RPMI8226 (cell line): ENCODE measurements at places on chromosomes 3 and 15.

DNA sequence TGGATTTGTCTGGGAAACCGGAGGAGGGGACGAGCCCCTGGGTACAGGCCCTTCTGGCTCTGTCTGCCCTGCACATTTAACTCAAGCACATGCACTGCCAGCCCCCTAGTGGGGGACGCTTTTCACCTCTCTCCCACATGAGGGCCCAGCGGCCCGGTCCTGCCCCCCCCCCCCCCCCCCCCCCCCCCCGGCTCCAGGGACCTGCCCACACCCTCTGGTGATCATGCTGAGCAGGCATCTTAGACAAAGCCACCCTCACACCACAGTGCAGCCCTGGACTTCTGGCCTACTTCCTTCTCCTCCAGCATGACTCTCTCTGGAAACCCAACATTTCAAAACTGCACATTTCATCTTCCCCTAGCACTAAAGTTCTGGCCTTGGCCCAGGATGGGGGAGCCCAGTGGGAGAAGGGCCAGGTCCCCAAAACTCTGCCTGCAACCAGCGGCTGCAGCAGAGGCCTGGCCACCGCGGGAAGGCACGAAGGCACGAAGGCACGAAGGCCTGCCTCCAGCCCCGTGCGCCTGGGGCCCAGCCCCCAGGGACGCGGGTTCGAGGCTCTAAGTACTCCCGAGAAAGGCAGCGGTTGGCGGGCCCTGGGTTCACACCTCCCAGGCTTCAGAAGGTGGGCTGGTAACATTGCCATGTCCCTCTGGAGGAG is 14.1 kb downstream of the KLF15 start:
- DNase-seq = peak; percentile 62

GRCh38 chr3:106825962-106826605 is 551.2 kb upstream of the CCDC54 start:
- no peak for DNase-seq

DNA sequence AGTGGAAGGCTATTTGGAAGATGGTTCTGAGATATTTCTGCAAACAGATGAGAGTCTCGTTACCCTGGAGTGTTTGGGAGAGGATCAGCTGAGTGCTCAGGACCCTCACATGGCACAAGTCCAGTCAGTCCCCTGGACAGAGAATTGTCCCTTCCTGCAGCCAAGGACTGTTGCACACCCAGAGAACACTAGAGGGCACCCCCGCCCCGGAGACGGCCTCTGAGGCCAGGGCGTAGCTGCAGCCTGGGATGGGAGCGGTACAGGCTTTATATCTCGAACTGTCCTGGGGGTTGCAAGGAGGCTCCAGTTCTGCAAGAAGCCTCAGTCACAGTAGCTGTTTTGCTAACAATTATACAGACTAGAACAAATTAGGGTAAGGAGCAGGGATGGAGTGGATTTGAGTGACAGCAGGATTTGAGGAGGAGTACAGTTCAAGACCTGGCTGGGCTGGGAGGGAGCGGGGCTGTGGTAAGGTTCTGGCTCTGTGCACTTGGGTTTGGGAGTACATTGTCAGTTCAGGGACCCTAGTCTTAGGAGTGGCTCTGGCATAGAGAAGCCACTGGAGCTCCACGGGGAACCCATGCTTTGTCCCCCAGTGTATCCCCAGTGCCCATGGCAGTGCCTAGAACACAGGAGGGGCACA is 67.6 kb upstream of the HACD2 start:
- DNase-seq = peak; percentile 64

GRCh38 chr3:193805448-193805847 is 212.4 kb downstream of the OPA1 start:
- peak; percentile 63 for DNase-seq

DNA sequence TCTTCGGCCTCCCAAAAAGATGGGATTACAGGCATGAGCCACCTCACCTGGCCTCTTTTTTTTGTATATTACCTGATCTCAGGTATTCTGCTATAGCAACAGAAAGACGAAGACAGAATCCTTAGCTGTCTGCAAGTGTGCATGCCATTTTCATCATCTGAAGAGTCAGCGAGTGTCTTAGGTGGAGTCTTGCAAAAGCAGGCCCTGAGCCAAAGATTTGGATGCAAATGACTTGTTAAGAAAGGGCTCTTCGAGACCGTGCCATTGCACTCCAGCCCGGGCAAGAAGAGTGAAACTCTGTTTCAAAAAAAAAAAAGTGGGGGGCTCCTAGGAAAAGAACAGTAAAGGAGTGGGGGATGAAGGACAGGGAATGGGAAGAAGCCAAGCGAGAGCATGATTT is 10.2 kb upstream of the TRIM69 start:
- peak; percentile 82 for DNase-seq

DNA sequence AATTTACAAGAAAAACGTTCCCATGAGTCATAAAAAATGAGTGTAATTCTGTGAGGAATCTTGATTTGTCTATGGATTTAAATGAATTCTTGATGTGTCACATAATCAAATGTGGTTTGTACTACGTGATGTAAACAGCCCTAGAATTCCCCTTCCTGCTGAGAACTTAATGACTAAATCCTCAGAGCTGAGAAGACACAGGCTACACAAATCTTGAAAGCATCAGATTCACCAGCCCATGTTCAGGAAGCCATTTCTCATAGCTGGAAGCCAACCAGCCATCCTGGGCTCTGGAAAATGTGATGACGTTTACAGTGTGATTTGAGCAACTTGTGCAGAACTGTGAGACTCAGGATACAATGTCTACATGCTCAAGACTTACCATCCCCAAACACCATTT is 193.7 kb upstream of the MME start:
- DNase-seq = no peak

- no peak for DNase-seq
Measured at GRCh38 chr3:148605521-148605920, 92.2 kb upstream of the AGTR1 start.
